ENCODE measurements at places on chromosomes 1 and 21. TPM values are rescaled to one million over a fixed set of nuclear protein-coding genes. Genes with fewer than 3 reads are reported as not detected.

- DNase-seq = peak; percentile 43
These were observed 474.5 kb downstream of the PTPRC start for GRCh38 chr1:199113265-199113869.

GRCh38 chr21:15781986-15782385 is 52.2 kb downstream of the USP25 start:
- no peak for DNase-seq

DNA sequence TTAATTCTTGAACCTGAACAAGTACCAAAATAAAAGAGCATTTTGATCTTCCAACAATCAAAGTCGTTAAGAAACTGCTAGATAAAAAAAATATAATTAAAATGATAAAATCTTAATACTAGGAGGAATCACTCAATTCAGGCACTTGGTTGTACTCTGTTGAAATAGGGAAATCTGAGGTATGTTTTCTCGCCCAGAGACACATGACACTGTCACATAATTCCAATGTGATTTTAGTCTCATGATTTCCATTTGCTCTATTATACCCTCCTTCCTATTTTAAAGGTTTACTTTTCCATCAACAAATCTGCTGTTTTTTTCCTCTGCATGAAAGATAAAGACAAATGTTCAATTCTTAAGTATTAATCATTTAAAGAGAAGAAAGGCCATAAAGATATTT is 97.6 kb downstream of the ZZZ3 start:
- DNase-seq = no peak

- no peak for DNase-seq
These were observed 406.9 kb upstream of the NCAM2 start for GRCh38 chr21:20591284-20591683.

TMPRSS2 gene
- not detected for total RNA-seq

DNA sequence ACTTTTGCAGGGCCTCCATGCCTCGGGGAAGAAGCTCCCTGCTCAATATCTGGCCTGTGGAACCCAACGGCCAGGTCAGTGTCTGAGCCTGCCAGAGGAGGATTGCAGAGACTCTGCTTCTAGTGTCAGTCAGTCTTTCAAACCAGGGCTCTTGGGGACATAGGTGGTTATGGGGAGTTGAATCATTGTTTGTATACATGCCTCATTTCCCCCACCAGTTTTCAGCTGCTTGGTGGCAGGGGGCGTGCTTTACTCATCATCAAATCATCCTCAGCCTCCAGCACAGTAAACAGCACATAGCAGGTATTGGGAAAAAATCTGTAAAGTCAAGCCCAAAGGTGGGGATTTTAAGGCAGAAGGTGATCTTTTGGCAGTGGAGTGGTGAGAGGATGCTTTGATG is 17.4 kb upstream of the FAM89A start:
- no peak for DNase-seq

- no peak for DNase-seq
These were observed 349.4 kb downstream of the DUSP10 start for GRCh38 chr1:221392453-221392852.

DNA sequence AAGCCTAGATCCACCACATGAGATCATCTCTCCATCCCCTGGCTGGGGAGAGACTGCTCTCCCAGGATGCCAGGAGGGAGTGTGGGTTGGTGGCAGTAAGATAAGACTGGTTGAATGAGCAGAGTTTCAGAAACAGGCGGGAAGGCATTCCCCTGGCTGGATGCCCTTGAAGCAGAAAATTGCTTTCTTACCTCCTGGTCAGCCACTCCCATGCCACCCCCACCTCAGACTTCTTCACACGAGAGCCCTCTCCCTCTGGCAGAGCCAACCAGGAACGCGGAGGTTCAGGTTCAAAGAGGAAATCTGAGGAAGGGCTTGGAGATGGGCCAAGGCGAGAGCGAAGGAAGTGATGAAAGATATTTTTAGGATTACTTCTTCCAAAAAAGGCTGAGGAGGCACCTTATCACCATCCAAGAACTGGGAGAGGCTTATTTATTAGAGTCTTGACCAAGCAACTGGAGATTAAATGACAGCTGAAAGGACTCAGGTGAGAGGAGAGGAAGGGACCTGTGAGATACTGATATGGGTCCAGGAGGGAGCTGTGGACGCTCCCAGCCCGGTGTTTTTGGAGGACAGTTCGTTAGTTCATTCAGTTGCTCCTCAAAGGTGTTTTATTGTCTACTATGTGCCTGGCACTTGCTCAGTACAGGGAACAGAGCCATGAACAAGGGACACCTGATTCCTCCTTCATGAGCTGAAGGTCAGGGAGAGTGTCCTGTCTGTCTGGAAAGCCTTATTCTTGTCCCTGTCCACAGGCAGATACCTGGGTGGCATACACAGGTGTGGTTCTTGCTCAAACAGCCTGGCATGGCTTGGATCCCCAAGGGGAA is 18.9 kb upstream of the SLC26A9 start:
- no peak for DNase-seq

TRIM67 gene
- total RNA-seq = 44.9 TPM

DNA sequence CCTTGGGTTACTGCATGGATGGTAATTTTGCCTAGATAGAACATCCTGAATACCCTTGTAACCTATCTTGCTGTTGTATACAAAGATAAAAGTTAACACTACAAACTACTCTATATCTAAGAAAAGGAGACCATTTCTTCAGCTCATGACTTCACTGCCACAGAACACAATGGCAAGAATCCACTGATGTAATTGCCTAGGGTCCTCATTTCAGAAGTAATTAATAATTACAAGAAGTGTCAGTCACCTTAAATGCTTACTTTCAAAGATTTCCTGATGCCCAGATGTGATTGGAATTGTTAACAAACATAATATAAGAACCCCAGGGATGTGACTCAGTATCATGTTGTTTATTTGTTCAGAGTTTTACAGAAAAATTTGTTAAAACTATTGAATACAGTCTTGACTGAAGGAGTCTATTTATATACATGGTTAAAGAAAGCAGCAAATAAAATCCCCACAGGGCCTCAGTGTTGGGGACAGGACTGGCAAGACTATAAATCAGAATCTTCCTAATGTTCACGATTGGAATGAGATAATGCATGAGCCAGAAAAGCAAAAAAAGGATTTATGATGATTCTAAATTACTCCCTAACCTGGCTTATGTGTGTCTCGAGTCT is 83.9 kb downstream of the CRB1 start:
- DNase-seq = no peak

DNA sequence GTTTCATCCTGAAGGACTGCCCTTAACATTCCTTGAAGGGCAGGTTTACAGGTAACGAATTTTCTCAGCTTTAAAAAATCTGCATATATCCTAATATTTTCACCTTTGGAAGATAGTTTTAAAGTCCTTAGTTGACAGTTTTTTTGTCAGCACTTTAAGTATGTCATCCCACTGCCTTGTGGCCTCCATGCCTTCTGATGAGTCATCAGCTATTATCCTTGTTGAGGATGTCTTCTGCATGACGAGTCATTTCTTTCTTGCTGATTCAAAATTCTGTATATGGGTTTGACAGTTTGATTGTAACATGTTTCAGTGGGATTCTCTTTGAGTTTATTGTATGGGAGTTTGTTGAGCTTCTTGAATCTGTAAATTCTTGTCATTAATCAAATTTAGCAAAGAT is 500.6 kb downstream of the DISC1 start:
- DNase-seq = no peak

- DNase-seq = no peak
These were observed 13.7 kb downstream of the PPP1R12B start for GRCh38 chr1:202362212-202362611.

GRCh38 chr1:64955097-64956009 is 11.0 kb downstream of the JAK1 start:
- DNase-seq = no peak

- no peak for DNase-seq
These were observed 37.8 kb downstream of the NGF start for GRCh38 chr1:115300087-115300876.

DNA sequence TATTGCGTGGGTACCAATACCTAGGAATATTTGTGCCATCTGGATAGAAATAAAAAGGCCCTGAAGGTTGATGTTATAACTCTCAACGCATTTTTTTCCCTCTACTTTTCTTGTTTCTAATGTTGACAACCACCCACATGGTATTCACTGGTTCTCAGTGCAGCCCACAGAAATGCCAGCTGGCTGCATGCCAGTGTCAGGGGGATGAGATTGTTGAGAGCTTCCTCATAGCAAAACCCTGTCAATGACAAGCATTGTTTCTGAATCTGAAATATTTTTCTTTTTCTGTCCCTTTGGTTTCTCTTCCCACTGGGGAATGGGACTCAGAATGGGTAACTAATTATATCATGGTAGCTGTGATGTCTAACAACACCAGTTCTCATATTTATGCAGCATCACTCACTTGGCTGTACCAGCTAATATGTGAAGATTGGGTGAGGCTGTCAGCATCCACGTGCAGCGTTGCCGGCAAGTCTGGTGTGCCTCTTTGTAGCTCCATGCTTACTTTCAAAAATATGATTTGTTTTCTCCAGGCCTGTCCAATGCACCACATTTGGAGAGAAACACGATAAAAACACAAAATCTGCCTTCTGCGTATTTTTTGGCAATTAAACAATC is 284.6 kb downstream of the PTBP2 start:
- peak; percentile 29 for DNase-seq

GRCh38 chr1:208933984-208934525 is 649.5 kb upstream of the CAMK1G start:
- DNase-seq = no peak

SYT11 gene
- 188 TPM for total RNA-seq

CCDC17 gene
- total RNA-seq = 0.47 TPM

GRCh38 chr1:87888446-87888845 is 559.8 kb downstream of the LMO4 start:
- DNase-seq = no peak

GRCh38 chr1:217211486-217211885 is 419.4 kb downstream of the GPATCH2 start:
- DNase-seq = no peak

GRCh38 chr1:34929853-34930701 is 627 bp upstream of the DLGAP3 start:
- no peak for DNase-seq

GRCh38 chr1:22050330-22050729 is 2.2 kb upstream of the CDC42 start:
- DNase-seq = no peak

All from occipital lobe (tissue), 3 donors.